ENCODE measurements at places on chromosomes 5 and 9.

DNA sequence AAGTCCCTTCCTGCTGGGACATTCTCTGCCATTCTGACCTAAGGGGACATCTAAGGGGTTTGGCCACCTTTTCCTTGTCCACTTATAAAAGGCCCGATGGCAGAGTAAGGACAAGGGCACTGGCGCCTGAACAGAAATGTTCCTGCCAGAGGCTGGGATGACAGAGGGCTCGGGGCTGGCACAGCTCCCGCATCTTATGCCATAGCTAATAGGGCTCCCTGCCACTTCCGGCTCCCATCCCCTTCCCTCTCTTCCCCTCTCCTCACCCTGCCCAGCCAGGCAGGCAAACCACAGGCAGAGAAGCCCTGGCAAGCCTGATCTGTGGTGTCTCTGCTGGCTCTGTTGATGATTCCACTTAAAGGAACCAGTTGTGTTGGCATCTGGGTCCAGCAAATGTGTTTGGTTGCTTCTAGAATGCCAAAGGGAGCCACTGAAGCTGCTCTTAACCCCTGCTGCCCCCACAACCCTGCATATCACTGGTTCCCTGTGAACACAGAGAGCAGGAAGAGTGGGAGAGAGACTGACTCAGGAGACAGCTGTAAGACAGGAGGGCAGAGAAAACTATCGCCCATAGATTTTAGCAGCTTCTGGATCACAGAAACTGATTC, 18.4 kb upstream of the ADRA1B start:
- no peak for DNase-seq

DNA sequence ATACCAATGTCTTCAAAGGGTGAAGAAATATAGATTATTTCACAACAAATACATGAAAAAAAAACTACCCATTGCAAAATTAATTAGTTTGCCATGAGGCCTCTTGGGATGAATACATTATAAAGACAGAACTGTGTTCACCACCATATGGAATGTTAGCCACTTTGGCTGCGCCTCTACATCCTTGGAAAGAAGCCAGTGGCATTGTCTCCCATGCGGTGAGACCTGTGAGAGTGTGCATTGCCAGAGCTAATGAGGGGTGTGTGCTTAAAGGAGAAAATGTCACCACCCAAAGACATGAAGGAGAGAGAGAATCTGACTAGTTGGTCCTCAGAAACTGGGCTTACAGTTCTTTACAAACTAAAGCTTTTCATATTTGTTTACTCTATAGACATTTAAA, 110.6 kb downstream of the PLPPR1 start:
- no peak for DNase-seq

- DNase-seq: no peak
Measured at GRCh38 chr5:169970911-169971765, 9.2 kb downstream of the INSYN2B start.

DNA sequence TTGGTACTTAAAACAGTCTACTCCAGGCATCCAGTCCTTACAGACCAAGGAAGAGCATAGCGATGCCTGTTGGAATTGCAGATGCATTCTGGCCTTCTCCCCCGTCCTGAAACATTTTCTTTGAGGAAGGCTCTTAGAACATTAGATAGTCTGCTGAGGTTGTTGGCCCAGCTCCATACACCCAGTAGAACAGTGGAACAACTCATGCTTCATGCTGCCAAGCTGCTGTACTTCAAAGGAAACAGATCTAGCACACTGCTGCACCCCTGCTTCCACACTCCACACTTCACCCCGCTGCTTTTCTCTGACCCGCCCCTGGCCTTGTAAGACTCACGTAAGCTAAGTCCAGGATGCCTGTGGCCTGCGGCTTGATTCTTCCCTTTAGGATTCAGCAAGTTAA, 33.4 kb upstream of the NCS1 start:
- DNase-seq: no peak

Data from NCI-H1048 (cell line).